ENCODE measurements at places on chromosomes 4 and X.
A peak's percentile ranks its signal among the peaks of the same experiment; 100 is the strongest.

- no peak for DNase-seq
Observed at GRCh38 chrX:20320461-20321159, 53.9 kb upstream of the RPS6KA3 start.

DNA sequence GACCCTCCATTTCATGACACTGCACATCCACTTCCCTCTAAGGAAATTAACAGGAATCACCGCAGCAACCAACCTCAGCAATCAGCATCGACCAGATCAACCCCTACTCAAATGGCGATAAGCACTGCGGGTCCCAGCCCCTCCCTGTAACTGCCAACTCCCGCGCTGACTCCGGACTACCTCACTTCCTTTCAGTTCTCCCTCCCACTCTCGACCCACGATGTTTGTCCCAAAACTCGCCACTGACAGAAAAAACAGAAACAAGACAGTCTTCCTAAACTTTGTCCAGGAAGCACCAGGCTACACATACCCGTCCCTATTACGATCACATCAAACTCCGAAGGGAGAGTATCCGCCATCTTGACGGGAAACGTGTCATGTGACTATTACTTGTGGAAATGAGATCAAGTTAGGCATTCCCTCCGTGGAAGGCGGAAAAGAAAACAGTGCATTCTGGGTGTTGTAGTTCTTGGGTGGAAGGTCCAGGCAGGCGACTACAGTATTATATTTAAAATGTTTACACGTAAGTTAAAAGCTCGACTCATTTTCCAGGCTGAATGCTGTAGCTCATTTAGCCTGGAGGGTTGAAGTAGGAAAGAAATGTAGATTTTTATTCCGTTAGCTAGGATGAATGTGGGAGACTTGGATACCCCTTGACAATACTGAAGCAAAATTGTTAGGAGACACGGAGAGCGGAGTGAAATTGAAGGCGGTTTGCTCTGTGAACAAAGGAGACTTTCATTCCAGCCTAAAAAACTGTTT, at the start of gene CHM:
Gene CHM, minus strand, starts transcription at position 385 of the 762 bp plus-strand sequence. Its CDS starts 26 bp downstream, at position 359.
- peak; percentile 78 for DNase-seq

DNA sequence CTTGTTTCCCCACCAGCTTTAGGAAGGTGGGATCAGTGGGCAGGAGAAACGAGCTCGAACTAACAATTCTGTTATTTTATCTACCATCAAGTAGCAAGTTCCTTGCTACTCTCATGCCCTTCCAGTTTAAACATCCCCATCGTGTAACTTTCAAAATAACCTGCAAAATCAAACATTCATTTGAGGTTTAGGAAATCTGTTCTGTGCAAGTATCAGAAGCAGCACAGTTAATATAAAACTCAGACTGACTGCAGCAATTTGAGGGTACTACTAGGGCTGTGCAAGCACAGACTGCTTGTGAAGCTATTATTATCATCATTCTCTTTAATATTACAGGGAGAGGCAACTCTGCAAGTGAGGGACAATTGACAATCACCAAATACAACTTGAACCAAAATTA, 48.0 kb downstream of the CHST7 start:
- no peak for DNase-seq

DNA sequence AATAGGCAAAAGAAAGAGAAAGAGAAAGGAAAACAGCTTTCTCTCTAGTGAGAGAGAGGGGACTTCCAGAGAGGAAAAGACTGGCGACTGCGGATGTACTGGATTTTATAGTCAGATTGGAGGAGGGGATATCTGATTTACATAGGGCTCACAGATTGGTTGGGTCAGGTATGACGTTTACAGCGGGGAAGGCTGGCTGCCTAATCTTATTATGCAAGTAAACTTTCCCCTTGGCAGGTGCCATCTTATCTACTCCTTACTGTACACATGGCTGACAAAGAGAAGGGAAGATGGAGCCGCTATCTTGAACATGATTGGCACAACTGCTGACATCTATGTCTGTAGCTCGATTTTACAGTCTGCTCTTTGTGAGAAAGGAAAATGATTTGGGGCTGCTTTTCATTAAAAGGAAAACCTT, 25.4 kb downstream of the RBPJ start:
- DNase-seq = no peak

GRCh38 chrX:19372170-19372546, 28.4 kb downstream of the PDHA1 start:
- DNase-seq = peak; percentile 80

DNA sequence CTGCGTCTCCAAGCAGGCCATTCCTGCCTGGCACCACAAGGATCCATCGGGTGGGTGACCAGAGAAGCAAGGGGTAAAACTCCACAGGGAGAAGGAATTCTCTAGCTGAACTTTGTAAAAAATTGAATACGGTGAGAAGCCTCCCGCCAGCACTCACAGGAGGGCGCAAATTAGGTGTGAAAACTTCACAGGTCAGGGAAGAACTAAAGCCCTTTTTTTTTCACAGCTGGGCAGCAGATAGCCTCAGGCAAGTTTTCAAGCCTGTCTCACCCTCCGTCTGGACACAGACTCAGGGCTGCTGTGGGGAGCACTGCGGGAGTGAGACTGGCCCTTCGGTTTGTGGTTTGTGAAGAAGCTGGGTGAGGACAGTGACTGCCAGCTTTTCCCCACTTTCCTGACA, 224.1 kb upstream of the FGF16 start:
- DNase-seq = no peak

GRCh38 chr4:101187841-101188240, 159.5 kb downstream of the PPP3CA start:
- no peak for DNase-seq

GRCh38 chr4:2273657-2274319, 11.9 kb upstream of the MXD4 start:
- no peak for DNase-seq

DNA sequence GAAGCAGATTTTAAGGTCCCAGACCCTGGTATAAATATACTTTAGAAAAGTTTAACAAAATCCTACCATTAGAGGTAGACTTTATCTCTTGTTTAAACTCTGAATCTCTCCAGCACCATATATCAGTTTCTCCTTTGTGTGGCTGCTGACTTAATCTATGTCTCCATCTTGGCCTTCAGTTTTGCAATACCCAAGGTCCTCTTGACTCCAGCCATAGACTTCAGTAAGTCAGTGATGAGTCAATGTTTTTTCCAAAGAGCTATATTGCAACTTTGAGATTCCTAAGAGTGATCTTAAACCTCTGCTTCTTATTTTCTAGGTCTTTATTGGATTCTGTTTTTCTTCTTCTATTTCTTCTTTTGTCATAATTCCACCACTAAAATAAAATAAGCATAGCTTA, 50.8 kb upstream of the ADGRL3 start:
- peak; percentile 14 for DNase-seq

DNA sequence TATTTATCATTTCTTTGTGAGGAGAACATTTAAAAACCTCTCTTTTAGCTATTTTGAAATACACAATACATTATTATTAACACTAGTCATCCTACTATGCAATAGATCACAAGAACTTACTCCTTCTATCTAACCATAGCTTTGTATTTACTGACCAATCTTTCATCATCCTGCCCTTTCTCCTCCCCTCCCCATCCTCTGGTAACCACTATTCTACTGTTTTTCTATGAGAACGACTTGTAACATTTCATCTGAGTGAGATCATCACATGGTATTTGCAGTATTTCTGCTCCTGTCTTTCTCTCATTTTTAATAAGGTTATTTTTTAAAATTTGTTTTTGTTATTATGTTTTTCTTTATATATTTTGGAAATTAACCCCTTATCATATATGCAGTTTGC, 331.8 kb downstream of the TEX13C start:
- DNase-seq = no peak

GRCh38 chr4:48432017-48432416, 51.1 kb upstream of the SLC10A4 start:
- no peak for DNase-seq

DNA sequence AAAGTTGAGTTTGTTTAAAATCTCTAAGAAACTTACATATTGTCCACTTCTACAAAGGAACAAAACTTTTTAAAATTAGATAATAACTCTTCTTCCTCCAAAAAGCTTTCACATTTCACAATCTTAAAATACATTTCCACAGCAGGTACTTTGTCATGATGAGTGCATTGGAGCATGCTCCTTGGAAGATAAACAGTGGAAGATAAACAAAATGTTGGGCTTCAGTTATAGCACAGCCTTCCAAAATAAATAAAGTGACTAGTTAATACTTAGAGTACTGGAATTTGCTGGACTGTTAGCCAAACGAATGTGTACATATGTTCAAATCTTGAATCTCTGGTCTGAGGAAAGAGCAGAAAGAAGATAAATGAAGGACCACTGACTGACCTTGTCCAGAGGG, 54.9 kb upstream of the PDE5A start:
- peak; percentile 10 for DNase-seq

DNA sequence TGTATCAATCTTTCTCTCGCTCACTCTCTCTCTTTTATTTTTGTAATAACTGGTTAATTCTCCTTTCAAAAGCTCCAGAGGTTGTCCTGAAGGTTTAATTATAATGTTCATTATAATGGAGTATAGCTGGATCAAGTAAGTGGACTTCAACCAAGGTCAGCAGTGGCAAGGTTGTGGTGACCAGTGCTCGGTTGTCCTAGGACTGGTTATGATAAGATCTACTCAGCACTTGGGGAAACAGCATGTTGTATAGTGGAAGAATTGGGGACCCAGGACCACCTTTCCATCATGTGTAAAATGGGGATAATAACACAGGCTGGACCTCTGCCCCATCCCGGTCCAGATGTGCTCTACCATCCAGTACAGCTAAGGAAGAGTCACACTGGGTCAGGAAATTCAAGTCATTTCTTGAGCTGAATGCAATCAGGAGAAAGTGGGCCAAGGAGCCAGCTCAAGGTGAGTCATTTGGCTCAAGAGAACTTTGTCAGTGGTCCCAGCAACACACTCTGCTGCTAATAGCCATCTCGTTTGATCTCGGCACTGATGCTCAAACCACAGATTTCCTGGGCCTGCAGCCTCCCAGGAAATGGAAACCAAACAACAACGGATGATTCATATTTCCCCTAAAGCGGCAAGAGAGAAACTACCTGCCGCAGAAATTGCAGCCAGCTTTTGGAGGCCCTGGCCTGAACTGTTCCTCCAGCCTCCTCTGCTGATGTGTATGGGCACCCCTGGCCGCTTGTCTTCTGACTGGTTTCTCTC, 123.6 kb upstream of the RBPJ start:
- DNase-seq = no peak

DNA sequence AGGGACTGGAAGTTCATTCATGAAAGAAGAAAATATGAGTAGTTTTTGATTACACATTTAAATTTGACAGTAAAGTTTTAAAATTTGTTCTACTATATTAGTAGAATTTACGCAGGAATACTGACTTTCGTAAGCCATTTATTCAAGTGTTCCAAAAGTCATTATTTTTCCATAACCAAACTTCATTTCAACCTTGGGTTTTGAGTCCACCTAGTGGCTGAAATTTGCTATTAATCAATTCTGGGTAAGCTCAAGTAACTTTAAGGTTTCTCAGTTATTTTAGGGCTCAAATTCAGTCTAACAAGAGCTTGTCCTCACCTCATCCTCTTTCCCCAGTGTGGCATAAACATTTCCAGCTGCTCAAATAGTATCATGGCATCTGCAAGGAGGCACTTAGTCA, 175.4 kb downstream of the SH3BGRL start:
- peak; percentile 16 for DNase-seq

DNA sequence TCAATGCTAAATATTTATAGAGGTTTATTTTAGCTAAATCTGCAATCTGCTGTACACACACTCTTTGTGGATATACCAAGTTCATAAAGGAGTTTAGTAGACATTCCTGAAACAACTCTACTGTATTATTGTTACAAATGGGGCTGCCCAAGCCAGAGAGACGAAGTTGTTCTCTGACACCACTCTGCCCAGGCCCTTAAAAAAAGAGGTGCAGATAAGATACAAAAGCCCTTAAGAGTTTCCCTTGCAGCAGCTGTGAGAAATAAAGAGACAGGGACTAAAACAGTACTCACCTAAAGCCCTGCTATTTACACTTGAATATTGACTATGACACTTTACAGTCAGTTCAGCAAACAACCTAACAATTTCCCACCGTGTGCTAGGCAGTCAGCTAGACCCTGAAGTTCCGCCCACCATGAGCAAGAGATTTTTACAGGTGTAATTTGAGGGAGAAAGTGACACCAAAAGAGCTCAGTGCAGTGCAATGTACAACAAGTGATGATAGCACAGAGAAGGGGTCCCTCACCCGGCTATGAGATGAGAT, 191.7 kb downstream of the PRDM5 start:
- DNase-seq = no peak

DNA sequence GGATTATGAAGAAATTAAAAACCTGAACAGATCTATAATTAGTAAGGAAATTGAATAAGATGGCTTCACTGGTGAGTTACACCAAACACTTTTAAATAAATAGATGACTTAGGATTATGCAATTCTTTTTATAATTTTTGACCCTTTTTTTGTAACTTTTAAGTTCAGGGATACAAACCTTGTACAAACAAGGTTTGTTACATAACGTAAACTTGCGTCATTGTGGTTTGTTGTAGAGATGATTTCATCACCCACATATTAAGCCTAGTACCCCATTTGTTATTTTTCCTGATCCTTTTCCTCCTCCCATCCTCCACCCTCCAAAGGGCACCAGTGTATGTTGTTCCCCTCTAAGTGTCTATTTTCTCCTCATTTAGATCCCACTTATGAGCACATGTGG, 75.7 kb downstream of the CPEB2 start:
- DNase-seq = no peak

DNA sequence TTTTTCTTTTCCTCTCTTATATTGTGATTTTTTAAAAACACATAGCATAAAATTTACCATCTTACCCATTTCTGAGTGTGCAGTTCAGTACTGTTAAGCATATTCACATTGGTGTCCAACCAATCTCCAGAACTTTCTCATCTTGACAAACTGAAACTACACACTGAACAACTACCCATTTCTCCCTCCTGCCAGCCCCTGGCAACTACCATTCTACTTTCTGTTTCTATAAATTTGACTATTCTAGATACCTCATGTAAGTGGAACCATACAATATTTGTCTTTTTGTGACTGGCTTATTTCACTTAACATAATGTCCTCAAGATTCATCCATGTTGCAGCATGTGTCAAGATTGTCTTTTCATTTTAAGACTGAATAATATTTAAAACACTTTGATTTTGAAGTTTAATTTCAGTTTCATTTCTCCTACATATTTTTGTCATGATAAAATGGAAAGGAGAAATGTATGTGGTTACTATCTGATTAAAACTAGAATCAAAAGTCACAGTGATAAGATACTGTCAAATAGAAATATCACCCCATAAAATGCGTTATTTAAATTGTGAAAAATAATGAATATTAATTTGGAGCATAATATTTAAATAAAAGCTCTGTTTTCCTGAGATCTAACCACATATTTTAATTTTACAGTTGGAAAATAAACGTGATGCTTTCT, 122.8 kb downstream of the DIPK2B start:
- DNase-seq = no peak

- DNase-seq = no peak
Observed at GRCh38 chr4:165541851-165542459, 163.1 kb downstream of the CPE start.

DNA sequence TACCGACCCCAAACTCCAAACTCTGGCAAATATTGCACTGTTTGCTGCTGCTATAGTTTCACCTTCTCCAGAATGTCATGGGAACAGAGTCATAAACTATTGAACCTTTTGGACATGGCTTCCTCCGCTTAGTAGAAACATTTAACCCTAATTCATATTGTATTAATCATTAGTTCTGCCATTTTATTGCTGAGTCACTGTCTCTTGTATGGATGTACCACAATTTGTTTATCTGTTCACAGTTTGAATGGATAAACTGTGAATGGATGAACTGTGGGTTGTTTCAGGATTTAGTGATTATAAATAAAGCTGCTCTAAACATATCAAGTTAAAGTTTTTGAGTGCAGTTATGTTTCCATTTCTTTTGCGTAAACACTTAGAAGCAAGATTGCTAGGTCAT, 10.1 kb downstream of the ANXA10 start:
- no peak for DNase-seq
